ENCODE measurements at places on chromosomes 1 and 21.
A peak's percentile ranks its signal among the peaks of the same experiment; 100 is the strongest.

DNA sequence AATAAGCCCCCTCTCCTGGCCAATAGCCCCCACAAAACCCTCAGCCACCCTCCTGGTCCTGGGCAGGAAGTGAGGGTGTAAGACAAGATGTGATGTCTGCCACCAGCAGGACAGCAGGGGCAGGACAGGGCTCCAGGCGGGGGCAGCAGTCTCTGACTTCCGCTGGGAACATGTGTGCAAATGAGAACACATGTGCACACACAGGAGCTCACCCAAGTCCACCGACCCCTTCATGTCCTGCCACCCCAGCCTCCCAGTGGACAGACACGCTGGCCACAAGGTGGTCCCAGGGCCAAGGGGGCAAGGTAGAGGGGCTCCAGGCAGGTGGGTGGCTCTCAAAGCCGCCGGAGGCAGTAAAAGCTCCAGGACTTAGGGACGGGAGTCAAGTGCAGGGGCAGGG, 60.1 kb downstream of the KCNAB2 start:
- no peak for DNase-seq

DNA sequence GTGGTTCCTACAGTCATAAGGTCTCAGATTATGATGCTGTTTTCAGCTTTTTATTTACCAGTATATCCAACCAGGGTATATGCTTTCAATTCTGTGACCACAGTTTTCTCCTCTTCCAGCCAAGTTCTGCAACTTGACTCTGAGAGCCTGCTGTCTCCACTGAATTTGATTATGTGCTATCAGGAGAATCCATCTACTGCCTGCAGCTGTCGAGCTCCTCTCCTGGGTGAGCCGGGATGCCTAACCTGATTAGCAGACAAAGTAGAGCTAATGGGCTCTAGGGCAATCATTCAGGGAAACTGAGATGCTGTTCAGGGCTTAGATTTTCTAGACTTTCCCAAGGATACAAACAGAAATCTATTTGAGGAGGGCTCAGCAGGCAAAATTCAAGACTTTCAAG, 271.5 kb upstream of the BEND5 start:
- no peak for DNase-seq

GRCh38 chr1:150259217-150259616, 1.6 kb downstream of the CA14 start:
- no peak for DNase-seq

DNA sequence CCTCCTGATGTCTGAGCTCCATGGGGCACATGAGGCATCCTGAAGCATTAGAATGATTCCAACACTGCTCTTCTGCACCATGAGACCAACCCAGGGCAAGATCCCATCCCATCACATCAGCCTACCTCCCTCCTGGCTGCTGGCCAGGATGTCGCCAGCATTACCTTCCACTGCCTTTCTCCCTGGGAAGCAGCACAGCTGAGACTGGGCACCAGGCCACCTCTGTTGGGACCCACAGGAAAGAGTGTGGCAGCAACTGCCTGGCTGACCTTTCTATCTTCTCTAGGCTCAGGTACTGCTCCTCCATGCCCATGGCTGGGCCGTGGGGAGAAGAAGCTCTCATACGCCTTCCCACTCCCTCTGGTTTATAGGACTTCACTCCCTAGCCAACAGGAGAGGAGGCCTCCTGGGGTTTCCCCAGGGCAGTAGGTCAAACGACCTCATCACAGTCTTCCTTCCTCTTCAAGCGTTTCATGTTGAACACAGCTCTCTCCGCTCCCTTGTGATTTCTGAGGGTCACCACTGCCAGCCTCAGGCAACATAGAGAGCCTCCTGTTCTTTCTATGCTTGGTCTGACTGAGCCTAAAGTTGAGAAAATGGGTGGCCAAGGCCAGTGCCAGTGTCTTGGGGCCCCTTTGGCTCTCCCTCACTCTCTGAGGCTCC, 11.1 kb upstream of the RASSF5 start:
- DNase-seq = no peak

DNA sequence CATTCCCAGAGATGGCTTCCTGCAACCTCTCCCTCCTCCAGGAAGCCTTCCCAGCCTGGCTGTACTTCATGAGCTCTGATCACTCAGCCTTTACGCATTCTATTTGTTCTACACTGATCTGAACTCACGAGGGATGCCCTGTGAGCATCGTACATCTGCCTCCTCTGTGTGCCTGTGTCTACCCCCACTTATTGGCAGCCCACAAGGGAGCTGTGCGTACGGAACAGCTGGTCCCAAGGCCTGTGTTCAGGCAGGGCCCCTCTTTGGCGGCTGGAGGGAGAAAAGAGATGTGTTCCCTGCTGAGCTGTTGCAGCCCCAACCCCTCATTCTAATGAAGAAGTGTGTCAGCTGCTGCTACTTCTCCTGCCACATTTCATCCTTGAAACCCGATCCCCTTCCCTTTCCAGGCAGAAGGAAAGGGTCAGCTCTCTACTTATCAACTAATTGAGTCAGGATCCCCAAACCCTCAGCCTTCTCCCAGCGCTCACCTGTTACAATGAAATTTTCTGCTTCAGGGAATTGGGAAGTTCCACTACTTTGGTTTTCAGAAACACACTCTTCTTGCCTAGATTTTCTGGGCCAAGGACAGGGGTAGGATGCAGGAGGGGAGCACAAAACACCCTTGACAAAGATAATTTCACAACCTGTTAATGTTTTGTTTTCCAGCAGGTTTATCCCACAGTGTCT, 3.2 kb downstream of the INKA2 start:
- DNase-seq = no peak

- no peak for DNase-seq
Observed at GRCh38 chr21:38469642-38470041, 28.6 kb downstream of the ERG start.

DNA sequence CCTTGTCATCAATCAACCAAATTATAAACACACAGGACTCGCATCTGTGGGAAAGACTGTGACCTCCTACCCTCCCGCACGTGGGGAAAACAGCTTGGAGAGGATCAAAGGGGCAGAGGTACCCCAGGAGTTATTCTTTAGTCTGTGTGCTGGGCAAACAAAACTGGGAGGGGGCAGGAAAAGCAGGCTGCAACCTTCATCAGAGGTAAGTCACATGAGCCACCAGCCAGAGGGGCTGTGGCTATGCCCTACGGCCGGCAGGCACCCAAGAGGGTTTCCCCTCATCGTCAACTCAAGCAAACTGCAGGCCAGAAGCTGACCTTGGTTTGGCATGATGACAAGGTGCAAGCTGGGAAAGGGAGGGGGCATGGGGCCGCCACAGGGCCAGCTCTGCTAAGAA, 12.5 kb downstream of the SMIM12 start:
- DNase-seq = no peak

- DNase-seq = no peak
Observed at GRCh38 chr1:22290157-22290556, 147.3 kb upstream of the WNT4 start.

DNA sequence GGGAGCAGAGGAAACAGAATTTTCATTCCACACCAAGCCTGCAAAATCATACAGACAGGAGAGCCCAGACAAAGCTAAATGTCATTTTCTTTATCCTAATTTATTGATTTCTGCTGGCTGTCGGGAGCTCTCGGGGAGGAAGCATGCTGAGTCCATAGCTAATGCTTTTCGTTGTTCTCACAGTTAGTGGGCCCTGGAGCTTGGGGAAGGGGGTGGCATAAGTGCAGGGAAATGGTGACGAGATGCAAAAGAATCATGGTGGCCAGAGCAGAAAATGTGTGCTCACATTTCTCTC, 202.4 kb downstream of the TOMM20 start:
- DNase-seq = no peak

GRCh38 chr1:3618881-3619671, 5.7 kb upstream of the TPRG1L start:
- DNase-seq = peak; percentile 66

- no peak for DNase-seq
Observed at GRCh38 chr1:108016451-108016920, 51.5 kb upstream of the VAV3 start.

- DNase-seq = no peak
Observed at GRCh38 chr21:15191342-15191741, 126.5 kb upstream of the NRIP1 start.

- no peak for DNase-seq
Observed at GRCh38 chr1:167541003-167541402, 12.6 kb downstream of the CREG1 start.

DNA sequence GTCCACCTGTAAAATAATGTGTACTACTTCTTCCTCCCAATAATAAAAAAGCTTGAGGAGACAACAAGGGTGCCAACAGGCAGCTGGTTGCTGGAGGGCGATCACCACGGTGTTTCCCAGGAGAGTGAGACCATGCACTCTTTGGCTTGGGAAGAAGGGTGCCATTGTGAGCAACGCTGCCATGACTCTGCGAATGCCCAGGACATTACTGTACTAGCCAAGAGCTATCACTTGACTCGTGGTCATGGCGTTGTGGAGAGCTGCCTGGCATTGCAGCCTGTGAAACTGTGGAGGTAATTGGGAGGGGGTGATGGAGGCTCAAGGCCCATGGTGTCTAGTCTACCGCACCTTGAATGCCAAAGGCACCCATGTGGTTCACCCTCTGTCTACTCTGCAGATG, 14.6 kb upstream of the PRMT2 start:
- no peak for DNase-seq

GRCh38 chr21:45997205-45997494, 15.6 kb downstream of the COL6A1 start:
- no peak for DNase-seq

DNA sequence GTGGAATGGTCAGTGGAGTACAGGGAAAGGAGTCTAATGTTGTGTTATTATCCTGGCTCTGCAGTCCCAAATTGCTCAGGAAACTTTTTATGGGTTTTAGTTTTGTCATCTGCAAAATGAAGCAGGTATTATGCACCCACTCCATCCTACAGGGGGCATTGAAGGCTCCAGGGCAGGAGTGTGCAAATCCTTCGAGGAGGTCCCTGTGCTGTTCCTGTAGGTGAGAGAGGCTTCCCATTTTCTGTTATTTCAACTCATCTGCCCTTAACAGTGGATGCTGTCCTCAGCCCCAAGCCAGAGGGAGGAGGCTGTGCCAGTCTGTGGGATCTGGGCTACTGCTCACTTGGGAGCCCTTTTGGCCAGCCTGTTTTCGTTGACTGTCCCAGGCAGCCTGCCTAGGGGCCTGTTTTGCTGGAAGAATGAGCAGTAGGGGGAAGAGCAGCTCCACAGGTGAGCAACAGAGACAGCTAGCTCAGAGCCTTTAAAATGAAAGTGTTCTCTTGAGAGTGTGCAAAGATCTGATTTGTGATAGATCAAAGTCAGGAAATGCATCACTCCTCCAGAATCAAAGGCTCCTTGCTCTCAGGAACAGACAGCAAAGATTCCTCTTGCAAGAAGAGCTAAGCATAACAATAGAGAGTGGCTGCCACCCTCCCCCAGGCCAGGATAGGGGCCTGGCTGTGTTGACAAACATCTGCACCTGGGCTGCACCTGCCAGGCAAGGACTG, 317.6 kb upstream of the PROX1 start:
- DNase-seq = no peak

GRCh38 chr1:203225071-203225470, 4.4 kb downstream of the CHIT1 start:
- no peak for DNase-seq

GRCh38 chr1:173224949-173225348, 17.8 kb upstream of the TNFSF4 start:
- DNase-seq = no peak

- no peak for DNase-seq
Observed at GRCh38 chr1:169217636-169218035, 111.1 kb downstream of the ATP1B1 start.

GRCh38 chr1:214446772-214447556, 104.4 kb downstream of the PTPN14 start:
- DNase-seq = no peak

DNA sequence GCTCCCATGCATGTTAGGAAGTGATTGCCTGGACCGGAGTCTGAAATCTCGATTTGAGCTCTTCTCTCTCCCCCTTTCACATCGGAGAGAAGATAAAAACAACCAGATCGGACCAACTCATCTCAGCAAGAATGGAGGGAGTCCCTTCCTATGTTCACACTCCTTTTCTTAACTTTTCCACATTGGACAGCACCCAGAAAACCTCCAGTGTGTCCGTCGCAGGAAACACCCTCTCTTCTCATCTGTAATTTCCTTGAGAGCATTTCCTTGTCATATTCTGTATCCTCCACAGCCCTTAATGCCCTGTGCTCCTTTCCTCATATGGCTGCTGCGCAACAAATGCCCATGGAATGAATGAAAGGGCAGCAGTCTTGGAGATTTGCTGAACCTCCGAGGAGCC, 1.5 kb upstream of the TDRD10 start:
- DNase-seq = no peak

- no peak for DNase-seq
Observed at GRCh38 chr1:180196436-180197003, 33.5 kb upstream of the LHX4 start.

GRCh38 chr1:209202830-209203532, 380.5 kb upstream of the CAMK1G start:
- no peak for DNase-seq

DNA sequence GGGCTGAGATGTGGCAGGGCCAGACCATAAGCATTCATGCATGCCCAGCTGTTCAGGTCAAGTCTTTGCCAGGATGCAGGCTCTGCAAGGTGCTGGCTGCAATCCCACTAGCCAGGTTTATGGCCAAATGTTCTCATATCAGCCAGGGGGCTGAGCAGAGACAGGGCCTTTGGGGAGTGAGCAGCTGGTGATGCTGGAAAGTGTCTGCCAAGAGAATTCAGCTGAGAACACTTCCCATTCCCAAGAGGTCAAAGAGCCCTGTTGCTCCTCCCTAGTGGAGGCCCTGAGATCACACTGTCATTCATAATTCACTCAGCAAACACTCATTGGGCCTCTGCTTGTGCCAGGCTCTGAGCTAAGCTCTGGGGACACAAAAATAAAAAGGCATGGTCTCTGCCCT, 150.3 kb downstream of the DMRTA2 start:
- no peak for DNase-seq

DNA sequence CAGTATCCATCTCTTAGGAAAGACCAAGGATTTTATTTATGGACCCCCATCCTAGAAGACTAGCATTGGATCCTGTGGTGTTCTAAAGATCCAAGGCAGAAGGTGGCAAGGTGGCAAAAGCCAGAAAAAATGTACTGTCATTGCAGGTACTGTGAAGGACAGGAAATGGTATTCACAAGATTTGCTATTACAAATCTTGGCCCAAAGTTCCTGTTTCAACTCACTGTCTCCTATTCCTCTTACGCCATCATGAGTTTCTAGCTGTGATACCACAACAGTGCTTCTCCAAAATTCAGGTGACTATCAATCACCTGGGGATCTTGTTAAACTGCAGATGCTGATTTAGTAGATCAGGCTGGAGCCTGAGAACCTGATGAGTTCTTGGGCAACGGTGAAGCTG, 21.4 kb downstream of the ACP6 start:
- DNase-seq = no peak

- DNase-seq = no peak
Observed at GRCh38 chr1:26526287-26526686, 3.3 kb upstream of the RPS6KA1 start.

All from activated CD4-positive, CD25-positive, alpha-beta regulatory T cell treated with anti-CD3 and anti-CD28 coated beads, Interleukin-2, amount 50 U/mL, for 72 hours (primary cell).